ENCODE measurements at places on chromosomes 12 and 14.

- DNase-seq, result no peak
Observed at GRCh38 chr12:54981796-54982195, 2.8 kb downstream of the TESPA1 start.

DNA sequence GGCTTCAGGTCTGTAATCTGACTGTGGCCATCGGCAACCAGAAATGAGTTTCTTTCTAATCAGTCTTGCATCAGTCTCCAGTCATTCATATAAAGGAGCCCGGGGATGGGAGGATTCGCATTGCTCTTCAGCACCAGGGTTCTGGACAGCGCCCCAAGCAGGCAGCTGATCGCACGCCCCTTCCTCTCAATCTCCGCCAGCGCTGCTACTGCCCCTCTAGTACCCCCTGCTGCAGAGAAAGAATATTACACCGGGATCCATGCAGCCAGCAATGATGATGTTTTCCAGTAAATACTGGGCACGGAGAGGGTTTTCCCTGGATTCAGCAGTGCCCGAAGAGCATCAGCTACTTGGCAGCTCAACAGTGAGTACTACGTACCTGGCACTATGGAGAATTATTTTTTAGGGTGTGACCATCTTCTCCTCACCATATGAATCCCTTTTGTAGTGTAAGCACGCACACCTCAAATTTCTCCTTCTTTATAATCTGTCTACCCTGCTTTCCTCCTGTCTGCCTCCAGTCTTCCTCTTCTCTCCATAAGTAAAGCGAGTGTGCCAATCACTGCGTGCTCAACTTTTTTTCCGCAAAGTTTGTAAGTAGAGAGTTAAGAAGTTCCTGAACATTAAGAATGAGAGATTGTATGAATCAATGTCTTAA is at the start of gene TPH2:
TSS of gene TPH2 (plus strand) at position 118 of the 658 bp plus-strand sequence. CDS start at position 260, 142 bp downstream.
- DNase-seq, result peak; percentile 42

DNA sequence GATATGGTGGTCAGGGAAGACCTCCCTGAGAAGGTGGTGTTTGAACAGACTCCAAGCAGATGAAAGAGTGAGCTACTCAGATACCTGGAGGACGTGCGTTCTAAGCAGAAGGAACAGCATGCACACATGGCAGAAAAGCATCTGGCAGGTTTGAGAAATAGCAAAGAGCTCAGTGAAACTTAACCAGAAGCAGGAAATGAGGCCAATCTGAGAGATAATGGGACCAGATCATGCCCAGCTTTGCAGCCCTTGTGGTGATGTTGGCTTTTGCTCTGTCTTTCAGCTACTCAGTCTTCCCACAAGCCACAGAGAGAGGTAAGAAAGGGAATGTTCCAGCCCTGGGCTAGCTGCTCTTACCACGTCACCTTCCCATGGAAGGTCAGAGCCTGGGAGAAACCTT is 176.3 kb upstream of the GSC start:
- peak; percentile 19 for DNase-seq

GRCh38 chr14:62006116-62006731 is 244.0 kb downstream of the SNAPC1 start:
- no peak for DNase-seq

- DNase-seq, result no peak
Observed at GRCh38 chr12:2646341-2646740, 148.4 kb upstream of the FKBP4 start.

GRCh38 chr12:111035578-111036301 is 115.4 kb upstream of the MYL2 start:
- no peak for DNase-seq

Data from stimulated activated naive CD8-positive, alpha-beta T cell treated with anti-CD3 and anti-CD28 coated beads, Interleukin-15, amount 100 ng/mL, for 72 hours (primary cell).